ENCODE measurements at places on chromosomes 12 and 14.

GRCh38 chr14:22748631-22749068 lies 17.8 kb upstream of the OXA1L start:
- no peak for DNase-seq

GRCh38 chr12:68831751-68832503 lies 23.9 kb downstream of the MDM2 start:
- no peak for DNase-seq

- DNase-seq: no peak
Observed at GRCh38 chr12:105078712-105079570, 5.3 kb downstream of the ALDH1L2 start.

DNA sequence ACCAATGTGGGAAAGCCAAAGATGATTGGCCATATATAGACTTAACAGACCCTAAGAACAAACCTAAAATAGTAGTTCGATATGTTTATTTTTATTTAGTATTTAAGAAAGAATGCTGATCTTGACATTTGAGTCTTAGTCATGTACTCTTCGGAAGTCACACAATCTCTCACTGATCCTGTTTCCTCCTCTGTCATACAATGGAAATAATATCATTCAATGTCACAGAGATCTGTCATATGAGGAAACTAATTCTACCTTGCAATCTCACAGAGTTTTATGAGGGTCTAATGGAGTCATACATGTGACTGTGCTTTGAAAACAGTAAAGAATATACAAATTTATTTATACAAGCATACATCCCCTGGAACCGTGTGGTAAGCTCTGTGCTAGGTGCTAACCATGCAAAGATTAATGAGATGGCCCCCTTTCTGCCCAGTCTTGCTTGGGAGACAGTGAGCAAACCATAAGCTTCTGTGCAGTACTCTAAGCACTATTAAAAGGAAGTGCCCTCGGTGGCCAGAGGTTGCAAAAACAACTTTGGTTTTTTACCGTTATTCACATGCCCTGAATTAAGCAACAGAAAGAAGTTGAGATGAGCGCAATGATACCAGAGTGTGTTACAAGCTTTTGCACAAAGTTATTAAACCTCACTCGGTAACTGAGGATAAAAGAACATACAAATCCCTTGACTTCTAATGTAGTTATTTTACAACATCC lies 1.7 kb upstream of the LIN7A start:
- DNase-seq: no peak

DNA sequence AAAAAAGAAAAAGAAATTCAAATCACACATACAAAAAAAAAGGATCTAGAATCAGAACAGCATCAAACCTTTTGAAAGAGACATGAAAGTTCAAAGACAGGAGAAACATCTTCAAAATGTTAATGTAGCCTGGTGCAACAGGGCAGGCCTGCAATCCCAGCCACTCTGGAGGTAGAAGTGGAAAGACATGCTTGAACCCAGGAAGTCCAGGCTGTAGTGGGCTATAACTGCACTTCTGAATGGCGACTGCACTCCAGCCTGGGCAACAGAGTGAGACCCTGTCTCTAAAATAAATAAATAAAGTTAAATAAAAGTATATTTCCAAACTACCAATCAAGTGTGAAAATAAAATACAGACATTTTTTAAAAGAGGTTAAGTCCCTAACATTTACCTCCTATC lies 18.7 kb upstream of the AP4S1 start:
- no peak for DNase-seq

- DNase-seq: no peak
Observed at GRCh38 chr14:61461808-61462275, 140.5 kb downstream of the PRKCH start.
